ENCODE measurements at places on chromosomes 3 and 15.
A peak's percentile ranks its signal among the peaks of the same experiment; 100 is the strongest.

- peak; percentile 18 for DNase-seq
Measured at GRCh38 chr3:167967257-167968036, 128.3 kb downstream of the GOLIM4 start.

- DNase-seq = no peak
Measured at GRCh38 chr3:100540791-100541334, 48.4 kb downstream of the TMEM45A start.

DNA sequence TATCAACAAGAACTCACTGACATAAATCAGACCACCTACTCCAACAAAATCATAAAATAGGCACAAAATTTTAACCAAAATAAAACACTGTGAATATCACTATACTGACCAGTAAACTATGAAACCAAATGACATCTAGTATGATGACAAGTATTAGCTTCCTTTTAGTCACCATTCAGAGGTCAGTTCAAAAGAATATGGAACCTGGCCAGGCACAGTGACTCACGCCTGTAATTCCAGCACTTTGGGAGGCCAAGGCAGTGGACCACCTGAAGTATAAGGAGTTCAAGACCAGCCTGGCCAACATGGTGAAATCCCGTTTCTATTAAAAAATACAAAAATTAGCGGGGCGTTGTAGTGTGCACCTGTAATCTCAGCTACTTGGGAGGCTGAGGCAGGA lies 65.8 kb downstream of the SMARCC1 start:
- no peak for DNase-seq

- no peak for DNase-seq
Measured at GRCh38 chr3:154507727-154508126, 77.7 kb upstream of the GPR149 start.

GRCh38 chr3:183033746-183034145 lies 53.4 kb upstream of the DCUN1D1 start:
- no peak for DNase-seq

- peak; percentile 97 for DNase-seq
Measured at GRCh38 chr3:48465531-48466378, 19.2 kb downstream of the ATRIP start.

GRCh38 chr15:34461730-34462129 lies 24.1 kb upstream of the GOLGA8A start:
- DNase-seq = no peak

GRCh38 chr3:71010726-71011455 lies 572.6 kb downstream of the FOXP1 start:
- DNase-seq = no peak
